NCI-H1417 treated with DMSO at 0.1 percent for 48 hours (cell line): ENCODE measurements at places on chromosomes 1 and 21.

DNA sequence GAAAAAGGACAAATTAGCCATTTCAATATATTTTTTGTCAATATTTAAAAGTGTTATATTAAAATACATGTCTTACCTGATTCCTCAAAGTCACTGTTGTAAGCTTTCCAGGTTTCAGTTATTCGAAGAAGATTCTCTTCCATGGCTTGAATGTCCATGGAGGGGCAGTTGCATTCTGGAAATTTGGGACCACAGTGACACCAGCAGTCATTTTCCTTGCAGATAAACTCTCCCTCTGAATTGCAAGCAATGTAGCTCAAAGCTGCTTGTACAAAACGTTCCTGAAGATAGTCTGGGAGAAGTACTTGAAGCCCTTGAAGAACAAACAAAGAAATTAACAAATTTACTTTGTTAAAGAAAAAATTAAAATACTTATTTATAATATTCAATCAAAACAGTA is 251.7 kb downstream of the BRINP3 start:
- no peak for DNase-seq

GRCh38 chr1:183180218-183180617 is 5.8 kb upstream of the LAMC2 start:
- DNase-seq = no peak

DNA sequence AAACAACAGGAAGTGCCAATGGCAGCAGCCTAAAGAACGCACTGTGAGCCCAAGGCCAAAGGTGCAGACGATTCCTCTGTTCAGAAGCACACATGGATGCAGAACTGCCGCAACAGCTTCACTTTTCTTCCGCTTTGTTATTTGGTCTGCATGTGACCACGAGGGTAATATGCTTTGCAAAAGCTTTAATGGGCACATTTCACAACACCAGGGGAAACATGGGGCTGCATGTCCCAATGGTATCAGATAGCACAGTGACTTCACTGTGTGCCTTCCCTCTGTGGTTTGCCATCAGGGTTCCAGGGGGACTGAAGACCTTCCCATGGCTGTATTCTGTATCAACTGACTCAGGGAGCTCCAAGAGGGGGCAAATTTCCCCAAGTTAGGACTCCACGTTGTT is 28.3 kb downstream of the THAP3 start:
- DNase-seq = no peak

GRCh38 chr1:23242414-23242813 is 25.1 kb upstream of the HTR1D start:
- DNase-seq = no peak

- DNase-seq = no peak
Measured at GRCh38 chr1:236692742-236693141, 6.4 kb downstream of the ACTN2 start.

GRCh38 chr1:209876078-209876800 is 48.5 kb downstream of the UTP25 start:
- DNase-seq = no peak

- DNase-seq = no peak
Measured at GRCh38 chr1:165898837-165899236, 71.4 kb downstream of the UCK2 start.

GRCh38 chr1:81600878-81601622 is 199.7 kb upstream of the ADGRL2 start:
- no peak for DNase-seq

DNA sequence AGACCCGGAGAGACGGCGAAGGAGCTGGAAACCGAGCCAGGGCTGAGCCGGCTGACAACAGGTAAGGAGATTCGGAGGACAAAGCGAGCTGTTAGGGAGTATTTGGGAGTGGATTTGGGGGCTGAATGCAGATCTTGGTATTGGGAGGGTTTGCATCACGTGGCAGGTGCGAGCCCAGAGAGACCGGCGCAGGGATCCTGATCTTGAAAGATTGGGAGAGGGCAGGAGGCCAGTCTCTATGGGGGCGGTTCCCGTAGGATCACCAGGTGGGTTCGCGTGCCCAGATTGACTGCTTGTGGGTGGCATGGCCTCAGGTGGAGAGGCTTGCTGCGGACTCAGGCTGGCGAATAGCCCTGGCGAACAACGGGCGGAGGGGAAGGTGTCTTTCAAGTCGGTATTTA is 204 bp downstream of the CIART start:
- DNase-seq = no peak

DNA sequence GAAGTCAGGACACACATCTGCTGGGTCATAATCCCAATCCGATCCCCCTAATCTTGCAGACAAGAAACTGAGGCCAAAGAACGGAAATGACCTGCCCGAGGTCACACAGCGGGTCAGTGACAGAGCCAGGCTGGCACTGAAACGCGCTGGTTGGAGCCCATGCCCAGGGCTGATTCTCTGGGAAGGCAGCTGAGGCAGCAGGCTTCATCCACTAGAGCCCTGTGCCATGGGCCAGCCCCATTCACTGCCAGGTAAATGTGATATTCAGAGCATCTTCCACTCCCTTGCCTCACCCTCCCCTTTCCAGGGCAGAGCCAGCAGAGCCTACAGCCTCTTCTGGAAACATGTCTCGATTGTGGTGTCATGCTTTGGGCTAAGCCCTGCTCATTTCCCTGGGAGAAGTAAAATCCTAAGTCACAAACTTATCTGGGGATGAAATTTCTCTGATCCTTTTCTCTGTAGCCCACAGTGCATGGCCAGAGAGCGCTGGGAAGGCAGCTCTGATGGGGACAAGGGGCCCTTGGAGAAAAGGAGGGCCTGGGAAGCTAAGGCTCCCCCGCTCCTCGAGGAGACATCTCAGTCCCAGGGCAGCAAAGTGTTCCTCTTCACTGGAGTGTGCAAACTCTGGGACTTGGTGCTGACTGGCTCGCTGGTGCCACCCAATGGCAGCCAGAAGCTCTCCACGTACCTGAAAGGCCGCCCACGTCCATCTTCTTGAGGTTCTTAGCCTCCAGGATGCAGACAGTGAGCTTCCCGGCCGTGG is 110.4 kb downstream of the SYT2 start:
- DNase-seq = no peak

DNA sequence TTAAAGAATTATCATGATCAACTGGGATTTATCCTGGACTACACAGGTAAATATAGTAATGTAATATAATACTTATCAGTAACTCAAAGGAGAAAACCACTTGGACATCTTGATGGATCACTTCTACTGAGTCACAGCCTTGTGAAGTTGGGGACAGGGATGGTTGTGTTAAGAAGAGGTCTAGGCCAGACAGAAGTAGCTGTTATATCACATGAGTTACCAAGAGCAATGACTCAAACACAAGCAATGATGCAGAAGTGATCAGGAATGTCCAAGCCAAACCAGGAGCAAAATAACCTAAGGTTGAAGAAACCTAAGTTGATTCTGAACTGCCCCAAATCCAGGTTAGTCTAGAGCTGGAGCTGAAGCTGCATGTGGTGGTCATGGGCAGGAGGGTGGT is 424.5 kb upstream of the DAB1 start:
- DNase-seq = no peak

- DNase-seq = peak; percentile 1
Measured at GRCh38 chr1:77831976-77832711, 52.7 kb downstream of the MIGA1 start.

DNA sequence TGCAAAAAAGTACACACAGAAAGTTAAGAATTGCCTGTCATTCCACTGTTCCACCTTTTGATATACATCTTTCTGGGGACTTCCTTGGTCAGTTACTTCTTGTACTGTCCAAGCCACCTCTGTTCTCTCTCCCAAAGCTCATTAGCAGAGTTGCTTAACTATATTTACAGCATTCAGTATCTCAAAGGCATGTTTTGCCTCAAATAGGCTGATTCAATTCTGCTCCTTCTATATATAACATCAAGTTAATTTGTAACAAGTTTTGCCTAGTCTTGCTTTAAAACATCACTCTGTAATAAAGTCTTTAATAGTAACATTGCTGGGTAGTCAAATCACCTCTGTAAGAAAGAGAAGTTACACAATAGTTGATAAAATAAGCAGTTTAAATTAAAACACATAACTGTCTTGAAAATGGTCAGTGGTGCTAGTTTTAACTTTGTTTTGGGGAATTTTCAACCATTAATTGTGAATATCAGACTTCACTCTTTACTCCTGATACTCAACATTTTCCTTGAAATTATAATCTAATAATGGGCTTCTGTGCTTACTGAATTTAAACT is 35.7 kb downstream of the EDARADD start:
- no peak for DNase-seq

GRCh38 chr1:37764888-37765441 is at the start of gene EPHA10:
TSS of gene EPHA10 (minus strand) at chr1:37765120. CDS start at chr1:37765066, 54 bp downstream.
- peak; percentile 41 for DNase-seq

- DNase-seq = no peak
Measured at GRCh38 chr1:23696335-23696989, 4.9 kb downstream of the RPL11 start.

DNA sequence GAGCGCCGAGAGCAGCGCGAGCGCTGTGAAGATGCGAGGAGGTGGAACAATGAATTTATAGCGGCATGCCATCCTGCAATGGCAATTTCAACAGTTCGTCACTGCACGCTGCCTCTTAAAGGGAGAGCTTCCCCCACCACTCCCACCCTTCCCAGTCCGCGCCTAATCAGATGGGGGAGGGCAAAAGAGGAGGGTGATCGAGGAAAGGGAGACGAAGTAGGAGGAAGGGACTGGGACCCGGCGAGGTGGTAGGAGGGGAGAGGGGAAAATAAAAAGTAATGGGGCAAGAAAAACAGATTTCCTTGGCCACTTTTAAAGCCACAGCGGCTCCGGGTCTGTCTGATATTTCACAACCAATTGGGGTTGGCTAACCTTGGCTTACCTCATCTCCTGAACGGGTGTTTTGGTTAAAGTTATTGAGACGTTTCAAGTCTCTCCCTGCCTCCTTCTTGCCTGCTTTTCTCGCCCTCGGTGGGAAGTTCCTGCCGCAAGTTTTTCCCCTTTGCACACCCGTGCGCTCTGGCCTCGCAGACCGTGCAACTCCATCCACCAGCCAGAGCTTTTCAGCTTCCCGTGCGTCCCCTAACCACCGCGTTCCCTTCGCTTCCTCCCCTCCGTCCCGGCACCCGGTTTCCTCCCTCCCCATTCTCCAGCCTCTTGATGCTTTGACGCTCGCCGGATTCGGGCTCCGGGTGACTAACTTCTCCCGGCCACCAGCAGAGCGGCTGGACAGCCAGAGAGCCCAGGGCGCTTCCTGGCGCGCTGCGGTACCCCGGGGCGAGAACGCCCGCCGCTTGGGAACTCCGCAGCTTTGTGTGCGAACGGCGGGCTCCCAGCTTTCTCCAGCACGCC is at the start of gene ADAMTS5:
Gene ADAMTS5 (minus strand): TSS at position 27 of the 852 bp plus-strand sequence. CDS start 697 bp downstream, outside the sequence.
- DNase-seq = no peak

- no peak for DNase-seq
Measured at GRCh38 chr21:16476056-16476825, 746.5 kb downstream of the USP25 start.

GRCh38 chr1:11501491-11501897 is 22.5 kb downstream of the DISP3 start:
- DNase-seq = no peak

DNA sequence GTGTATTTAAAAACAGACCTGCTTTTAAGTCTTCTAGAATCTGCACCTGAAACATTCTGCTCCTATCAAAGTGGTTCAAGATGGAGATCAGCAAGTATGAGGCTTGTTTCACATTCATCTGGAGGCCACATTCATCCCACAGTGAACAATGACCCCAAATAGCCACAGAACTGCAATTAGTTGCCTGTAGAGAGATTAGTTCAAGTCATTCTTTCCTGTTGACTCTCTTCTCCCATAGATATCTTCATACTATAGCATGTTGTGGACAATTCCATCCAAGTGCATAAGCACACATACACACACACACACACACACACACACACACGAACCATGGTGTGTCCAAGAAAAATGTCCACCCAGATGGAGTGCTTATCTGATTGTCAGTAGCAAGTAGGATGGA is 101.7 kb upstream of the FGGY start:
- DNase-seq = no peak

DNA sequence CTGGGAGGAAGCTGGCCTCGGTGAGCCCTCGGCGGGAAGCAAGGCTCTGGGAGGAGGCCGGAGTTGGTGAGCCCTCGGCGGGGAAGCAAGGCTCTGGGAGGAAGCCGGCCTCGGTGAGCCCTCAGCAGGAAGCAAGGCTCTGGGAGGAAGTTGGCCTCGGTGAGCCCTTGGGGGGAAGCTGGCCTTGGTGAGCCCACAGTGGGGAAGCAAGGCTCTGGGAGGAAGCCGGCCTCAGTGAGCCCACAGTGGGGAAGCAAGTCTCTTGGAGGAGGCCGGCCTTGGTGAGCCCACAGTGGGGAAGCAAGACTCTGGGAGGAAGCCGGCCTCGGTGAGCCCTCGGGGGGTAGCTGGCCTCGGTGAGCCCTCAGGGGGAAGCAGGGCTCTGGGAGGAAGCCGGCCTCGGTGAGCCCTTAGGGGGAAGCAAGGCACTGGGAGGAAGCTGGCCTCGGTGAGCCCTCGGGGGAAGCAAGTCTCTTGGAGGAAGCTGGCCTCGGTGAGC is 36.0 kb downstream of the KRTAP10-1 start:
- DNase-seq = no peak

GRCh38 chr1:106798991-106799390 is 257.5 kb upstream of the PRMT6 start:
- no peak for DNase-seq

GRCh38 chr1:94823116-94823515 is 3.0 kb downstream of the SLC44A3 start:
- no peak for DNase-seq

- DNase-seq = no peak
Measured at GRCh38 chr1:18989176-18989799, 32.8 kb upstream of the IFFO2 start.

- DNase-seq = no peak
Measured at GRCh38 chr1:115114308-115114707, 25.0 kb upstream of the TSPAN2 start.

DNA sequence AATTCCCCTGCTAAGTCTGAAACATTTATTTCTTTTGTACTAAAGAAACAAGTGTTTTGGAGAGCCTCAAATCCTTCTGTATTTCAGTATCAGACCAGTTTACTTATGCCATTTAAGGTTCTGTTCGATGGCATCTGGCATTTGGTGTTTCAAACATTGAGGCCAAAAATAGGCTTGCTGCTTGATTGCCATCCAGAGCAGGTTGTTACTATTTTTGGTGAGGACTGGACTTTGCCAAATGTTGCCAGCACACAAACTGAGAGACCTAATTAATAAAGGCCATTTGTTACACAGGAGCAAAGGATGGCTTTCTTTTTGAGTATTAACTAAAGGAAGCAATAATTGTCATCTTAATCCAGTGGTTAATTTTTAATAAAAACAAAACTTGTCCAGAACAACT is 26.2 kb downstream of the VPS45 start:
- no peak for DNase-seq

GRCh38 chr1:21653744-21654100 is 15.4 kb downstream of the RAP1GAP start:
- no peak for DNase-seq

DNA sequence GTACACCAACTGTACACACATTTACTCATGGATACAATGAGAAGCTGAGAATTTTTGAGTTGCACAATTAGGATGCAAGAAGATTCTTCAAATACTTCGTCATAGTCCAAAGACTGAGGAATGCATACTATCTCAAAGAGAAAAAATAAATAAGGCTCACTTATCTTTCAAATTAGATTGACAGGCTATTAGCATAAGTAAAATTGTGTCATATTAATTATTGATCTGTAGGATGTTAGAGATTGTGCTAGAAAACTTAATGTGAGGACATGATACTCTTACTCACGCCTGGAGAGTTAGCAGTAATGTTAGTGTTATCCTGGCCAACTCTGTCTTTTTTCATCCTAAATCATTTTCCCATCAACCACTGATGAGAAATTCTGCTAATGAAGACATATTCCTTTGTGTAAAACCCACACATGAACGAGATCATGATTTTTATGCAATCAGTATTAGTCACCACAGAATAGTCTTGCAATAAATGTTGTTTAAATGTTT is 659.0 kb downstream of the LTN1 start:
- no peak for DNase-seq

GRCh38 chr1:3431686-3432085 is 22.8 kb upstream of the ARHGEF16 start:
- no peak for DNase-seq
